Occipital lobe (tissue), 3 donors: ENCODE measurements at places on chromosomes 6 and 20. TPM values are rescaled to one million over a fixed set of nuclear protein-coding genes. Genes with fewer than 3 reads are reported as not detected.

Gene TMEM74B
- 8.0 TPM for total RNA-seq

Gene FAM209B
- total RNA-seq = not detected

Gene ZNF334
- 13.6 TPM for total RNA-seq

GRCh38 chr6:17980329-17980728 lies 7.1 kb downstream of the KIF13A start:
- DNase-seq = no peak

GRCh38 chr6:31752739-31753319 lies 9.6 kb upstream of the SAPCD1 start:
- no peak for DNase-seq

Gene PDE7B
- total RNA-seq = 3.0 TPM

DNA sequence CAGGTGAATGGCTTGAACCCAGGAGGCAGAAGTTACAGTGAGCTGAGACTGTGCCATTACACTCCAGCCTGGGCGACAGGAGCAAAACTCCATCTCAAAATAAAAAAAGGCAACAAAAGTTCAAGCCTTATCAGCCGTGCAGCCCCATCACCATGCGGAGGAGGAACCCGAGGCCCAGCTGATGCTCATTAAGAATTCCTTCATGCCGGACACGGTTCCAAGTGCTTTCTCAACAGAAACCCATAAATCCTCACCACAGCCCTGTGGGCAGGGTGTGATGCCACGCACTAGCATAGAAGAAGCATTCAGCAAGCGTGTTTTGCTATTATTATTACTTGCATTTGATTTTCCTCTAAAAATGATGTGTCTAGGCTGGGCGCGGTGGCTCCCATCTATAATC lies 56.3 kb downstream of the PREX1 start:
- DNase-seq = no peak

Gene AHI1
- 40.6 TPM for total RNA-seq

Gene EPPIN
- not detected for total RNA-seq

Gene PPP1R3G
- 1.2 TPM for total RNA-seq
